Glomerular endothelial cell (primary cell): ENCODE measurements at places on chromosomes 4 and X. TPM values are rescaled to one million over a fixed set of nuclear protein-coding genes. Genes with fewer than 3 reads are reported as not detected.

DNA sequence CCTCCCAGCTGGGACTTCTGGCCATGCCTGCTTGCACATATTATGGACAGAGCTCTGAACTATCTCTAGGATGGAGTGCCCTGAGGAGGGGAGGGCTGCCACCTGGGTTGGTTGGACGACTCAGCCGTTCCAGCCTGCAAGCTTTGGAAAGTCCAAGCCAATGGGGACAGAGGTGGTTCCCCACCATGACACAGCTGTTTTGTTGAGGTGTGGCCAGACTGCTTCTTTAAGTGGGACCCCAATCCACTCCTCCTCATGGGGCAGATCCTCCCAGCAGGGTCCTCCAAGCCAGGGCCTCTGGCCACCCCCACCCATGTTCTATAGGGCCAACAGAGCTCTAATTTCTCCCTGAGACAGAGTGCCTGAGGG, 22.7 kb downstream of the F8A3 start:
- no peak for DNase-seq

DNA sequence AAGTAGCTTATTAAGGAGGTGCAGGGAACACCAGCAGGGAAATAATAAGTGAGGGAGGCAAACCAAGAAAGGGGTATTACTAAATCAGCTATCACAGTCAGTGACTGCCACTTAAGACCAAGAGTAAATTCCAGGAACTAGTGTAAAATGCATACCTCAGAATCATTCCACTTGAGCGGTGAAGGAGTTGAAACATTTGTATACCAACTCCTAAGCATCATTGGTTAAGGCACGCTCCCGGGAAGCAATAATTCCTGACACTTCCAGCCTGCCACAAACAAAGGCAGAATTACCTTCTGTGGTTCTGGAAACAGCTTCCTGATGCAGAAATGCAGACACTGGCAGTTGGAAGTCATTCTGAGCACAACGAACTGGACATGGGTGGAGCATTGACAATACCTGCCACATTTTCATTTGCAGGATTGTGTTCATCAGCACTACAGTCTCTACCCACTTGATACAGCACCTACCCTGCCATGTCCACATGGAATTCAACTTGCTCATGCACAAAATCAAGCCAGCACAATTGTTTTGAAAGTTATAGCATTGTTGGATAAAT, 82.1 kb downstream of the PPP1R2C start:
- no peak for DNase-seq

- DNase-seq, result no peak
Observed at GRCh38 chr4:144899393-144899792, 198.6 kb downstream of the ANAPC10 start.

GRCh38 chr4:133058701-133059100, 90.4 kb upstream of the PCDH10 start:
- no peak for DNase-seq

DNA sequence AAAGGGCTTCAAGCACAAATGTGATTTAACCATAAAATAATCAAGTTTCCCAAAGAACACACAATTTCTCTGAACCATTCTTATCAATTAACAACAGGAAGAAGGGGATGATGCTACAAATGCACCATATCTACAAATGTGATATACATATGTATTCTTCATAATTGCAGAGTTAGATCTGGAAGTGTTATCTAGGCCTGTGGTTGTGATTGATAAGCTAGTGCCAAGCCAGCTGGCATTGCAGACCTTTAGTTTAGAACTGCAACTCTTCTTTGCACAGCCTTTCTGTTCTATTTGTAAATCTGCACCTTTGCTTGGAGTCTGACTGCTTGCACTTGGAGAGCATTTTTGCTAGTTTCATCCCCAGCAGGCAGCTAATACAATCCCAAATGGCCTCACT, 145.5 kb upstream of the NPY2R start:
- DNase-seq, result no peak

DNA sequence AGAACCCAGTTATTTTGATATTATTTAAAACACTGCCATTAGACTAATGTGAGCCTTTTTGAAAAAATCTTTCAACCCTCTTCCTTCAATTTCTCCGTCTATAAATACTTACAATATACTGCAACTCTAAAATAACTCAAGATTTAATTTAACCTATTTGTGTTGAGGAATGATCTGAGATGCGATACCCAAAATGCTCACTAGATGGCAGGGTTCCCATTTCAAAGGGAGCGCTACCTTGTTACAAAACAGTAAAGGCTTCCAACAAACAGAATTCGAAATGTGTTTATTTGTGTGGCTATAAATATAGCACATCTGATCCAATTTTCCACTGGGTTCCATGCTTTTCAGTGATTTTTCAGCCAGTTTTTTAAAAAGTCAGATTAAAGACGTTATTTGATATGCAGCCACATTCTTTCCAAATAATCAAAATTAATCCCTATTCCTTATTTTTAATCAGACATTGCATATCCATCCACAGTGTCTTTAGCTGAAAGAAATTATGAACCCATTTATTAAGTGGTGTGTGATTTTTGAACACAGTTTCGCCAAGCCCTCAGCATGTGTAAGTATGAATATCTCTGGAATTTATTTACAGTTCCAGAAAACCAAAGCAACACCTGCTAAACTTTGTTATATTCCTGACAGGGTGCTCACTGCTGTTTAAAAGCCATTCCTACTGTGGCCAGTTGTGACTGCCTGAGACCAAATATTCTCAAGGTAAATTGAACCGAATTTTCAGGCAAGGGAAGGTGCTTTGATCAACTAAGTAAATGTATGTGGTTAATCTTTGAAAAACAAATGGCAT, 668.0 kb upstream of the LCORL start:
- peak; percentile 57 for DNase-seq

- no peak for DNase-seq
Observed at GRCh38 chr4:103075435-103075893, 1.1 kb downstream of the SLC9B2 start.

GRCh38 chr4:146486565-146486964, 35.2 kb downstream of the SLC10A7 start:
- DNase-seq, result no peak

GRCh38 chrX:17616936-17617335, 120.4 kb upstream of the SCML1 start:
- DNase-seq, result no peak

DNA sequence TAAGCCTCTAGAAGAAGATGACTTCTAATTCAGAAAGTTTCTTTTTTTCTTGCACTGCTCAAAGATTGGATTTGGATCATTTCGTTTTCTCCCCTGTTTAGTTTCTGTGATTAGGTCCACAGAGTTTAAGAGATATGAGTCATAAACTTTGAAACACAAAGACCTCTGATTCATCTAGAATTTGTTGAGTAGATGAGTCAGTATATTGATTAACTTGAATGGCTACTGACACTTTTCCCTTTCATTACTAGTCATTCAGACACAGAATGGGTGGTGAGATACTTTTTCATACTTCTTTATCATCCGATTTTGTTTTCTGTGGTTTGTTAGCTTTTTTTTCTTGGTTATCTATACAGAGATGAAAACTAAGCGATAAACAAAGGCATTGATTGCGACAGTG, 34.1 kb upstream of the AFF2 start:
- no peak for DNase-seq

- DNase-seq, result no peak
Observed at GRCh38 chr4:13327991-13328390, 156.1 kb downstream of the RAB28 start.

DNA sequence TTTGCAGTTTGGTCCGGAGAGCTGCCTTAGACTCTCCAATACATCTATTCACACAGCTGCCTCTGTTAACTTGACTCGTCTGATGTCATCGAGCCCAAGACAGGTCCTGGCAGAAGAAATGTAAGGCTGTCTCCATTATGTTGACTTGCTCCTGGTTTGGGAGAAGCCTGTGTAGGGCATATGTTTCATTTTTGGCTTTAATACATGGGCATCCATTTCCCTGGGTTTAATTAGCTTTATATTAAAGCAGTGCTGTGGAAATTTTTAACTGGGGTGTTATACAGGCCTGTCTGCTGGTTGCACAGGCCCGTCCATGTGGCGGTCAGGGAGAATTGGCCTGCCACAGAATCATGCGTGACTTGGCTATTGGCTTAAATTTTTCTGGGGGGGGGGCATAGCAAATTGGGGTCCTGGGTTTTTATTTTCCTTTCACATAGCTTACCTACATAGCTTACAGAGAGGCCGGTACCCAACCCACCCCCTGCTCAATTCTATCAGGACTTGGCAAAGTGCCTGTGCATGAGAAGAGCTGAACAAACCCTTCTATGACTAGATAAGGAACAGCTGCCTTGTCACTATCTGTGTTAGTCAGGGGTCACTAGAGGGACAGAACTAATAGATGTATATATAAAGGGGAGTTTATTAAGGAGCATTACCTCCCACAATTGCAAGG, 123.5 kb upstream of the WDR1 start:
- DNase-seq, result no peak

GRCh38 chrX:134926864-134927263, 63.9 kb upstream of the SMIM10 start:
- DNase-seq, result no peak

DNA sequence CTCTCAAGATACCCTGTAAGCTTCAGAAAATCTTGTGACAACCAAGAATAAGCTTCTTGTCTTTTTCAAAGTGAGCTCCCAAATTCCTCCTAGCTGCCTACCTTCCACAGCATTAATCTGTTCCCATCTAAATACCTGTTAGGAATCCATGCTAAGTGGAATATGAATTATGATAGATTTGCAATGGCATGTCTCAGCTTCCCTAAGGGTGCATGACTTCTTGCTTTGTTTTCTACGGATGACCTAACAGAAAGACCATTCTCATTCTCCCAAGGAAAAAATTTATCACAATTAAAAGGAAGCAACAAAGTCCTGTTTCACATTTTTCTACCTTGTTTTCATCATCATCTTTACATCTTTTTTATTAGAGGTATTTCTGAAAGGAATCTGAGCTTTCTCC, 532.7 kb downstream of the GRXCR1 start:
- no peak for DNase-seq

DNA sequence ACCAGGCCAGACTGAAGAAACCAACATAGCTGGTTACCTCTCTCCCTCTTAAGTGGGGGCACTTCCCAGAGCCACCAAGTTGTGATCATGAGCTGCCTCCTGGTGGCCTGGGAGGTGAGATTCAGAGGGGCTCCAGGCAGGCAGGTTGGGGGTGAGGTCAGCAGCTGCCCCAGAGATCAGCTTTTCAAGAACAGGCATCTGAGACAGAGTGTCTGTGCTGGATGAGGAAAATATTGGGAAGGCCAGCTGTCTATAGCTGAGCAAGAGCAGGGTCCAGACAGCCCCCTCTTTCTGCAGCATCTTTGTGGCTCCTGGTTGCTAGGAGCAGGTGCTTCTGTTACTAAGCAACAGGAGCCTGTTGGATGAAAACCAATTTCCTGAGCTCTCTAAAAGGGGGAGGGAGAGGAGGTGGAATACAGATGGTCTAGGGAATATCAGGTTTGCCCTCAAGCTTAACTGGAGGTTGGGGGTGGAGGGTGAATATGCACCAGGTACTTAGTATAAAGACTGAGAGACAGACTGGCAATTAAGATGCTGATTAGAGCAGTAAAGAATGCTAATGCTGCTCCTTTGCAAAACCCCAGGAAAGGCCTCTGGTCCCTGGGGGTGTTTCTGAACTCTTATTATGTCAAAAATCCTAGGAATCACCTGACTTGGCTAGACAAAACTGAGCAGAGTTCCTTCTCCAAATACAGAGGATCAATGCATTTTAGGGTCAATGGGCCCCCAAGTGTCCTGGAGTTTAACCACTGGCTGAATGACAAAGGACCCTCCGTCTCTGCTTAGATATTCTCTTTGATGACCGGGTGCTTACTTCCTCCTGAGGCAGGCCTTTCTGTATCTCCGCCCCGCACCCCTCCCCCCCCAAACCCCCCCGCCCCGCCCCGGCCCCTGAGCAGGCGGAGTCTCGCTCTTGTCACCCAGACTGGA, 21.4 kb downstream of the ZCCHC13 start:
- DNase-seq, result no peak

GRCh38 chr4:180292339-180292738, 1950.9 kb upstream of the TENM3 start:
- no peak for DNase-seq

DNA sequence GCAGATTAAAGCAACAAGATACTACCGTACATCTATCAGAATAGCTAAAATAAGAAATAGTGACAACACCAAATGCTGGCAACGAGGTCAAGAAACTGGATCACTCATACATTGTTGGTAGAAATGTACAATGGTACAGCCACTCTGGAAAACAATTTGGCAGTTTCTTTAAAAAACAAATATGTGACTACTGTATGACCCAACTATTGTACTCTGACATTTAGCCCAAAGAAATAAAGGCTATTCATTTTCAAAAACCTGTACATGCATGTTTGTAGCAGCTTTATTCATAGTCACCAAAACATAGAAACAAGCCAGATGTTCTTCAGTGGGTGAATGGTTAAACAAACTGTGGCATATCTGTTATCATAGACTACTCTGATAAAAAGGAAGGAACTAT, 8.2 kb downstream of the CLCN3 start:
- no peak for DNase-seq

GRCh38 chrX:153646620-153647373, at the start of gene DUSP9:
TSS of gene DUSP9 (plus strand) at chrX:153647203. CDS start at chrX:153647954, 751 bp downstream.
- no peak for DNase-seq

Gene MPC1L
- total RNA-seq, result not detected in 2 replicates

Gene VCX
- not detected in 2 replicates for total RNA-seq

Gene C4orf36
- not detected in 2 replicates for total RNA-seq

Gene TRIM60
- not detected in 2 replicates for total RNA-seq

Gene CFAP99
- total RNA-seq, result not detected in 2 replicates

Gene GAB3
- total RNA-seq, result 6.8 and 8.0 TPM in 2 replicates

Gene KCTD8
- 0.35 TPM in 1 of 2 replicates, not detected in the other for total RNA-seq

Gene SLIT2
- 3.3 and 6.6 TPM in 2 replicates for total RNA-seq

Gene XAGE2
- total RNA-seq, result not detected in 2 replicates

Gene IL1RAPL1
- total RNA-seq, result 1.2 and 1.7 TPM in 2 replicates

Gene ACSL4
- 56.4 and 62.2 TPM in 2 replicates for total RNA-seq

Gene TBC1D25
- total RNA-seq, result 11.8 and 14.2 TPM in 2 replicates
